ENCODE measurements at places on chromosomes 13 and 19.

GRCh38 chr13:23159760-23160637 lies 20.8 kb upstream of the SGCG start:
- no peak for DNase-seq

DNA sequence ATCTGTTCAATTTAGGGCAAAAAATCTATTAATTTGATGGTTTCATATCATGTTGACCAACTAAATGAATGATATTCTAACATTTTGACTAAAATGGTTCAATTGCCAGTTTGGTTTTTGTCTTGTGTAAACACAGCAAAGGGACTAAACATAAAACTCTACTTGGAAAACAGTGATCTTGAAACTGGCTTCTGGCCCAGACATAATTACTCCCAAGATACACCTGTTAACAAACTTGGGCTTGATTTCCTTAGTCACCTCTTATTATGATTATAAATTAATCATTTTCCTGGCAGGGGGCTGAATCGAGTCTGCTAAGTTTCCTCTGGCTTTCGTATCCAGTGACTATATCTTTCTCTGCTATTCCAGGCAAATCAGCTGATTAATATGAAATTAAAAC lies 78.0 kb upstream of the OXGR1 start:
- no peak for DNase-seq

DNA sequence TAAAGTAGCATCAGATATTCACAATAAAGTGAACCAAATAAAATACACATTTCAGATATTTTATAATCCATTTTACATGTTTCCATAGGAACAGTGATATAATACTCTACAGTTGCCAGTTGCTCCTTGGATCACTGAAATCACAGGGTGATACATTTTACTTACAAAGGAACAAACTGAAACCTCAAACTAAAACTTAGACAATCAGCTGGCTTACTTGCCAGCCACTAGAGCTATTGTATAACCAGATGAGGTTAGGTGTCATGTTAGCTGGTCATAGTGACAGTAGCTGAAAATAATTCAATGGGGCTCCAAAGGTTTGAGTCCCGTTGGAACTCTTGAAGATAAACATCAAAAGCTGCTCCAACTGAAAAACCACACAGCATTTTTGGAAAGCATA lies 274.6 kb downstream of the ITGBL1 start:
- DNase-seq: no peak

GRCh38 chr19:30105727-30106126 lies 163.7 kb downstream of the URI1 start:
- DNase-seq: no peak

GRCh38 chr13:59664586-59664985 lies 499.1 kb downstream of the DIAPH3 start:
- DNase-seq: no peak

- DNase-seq: no peak
These were observed 4.3 kb downstream of the ZSCAN1 start for GRCh38 chr19:58037927-58038687.

- no peak for DNase-seq
These were observed 420.7 kb downstream of the PCDH9 start for GRCh38 chr13:66809485-66809884.

GRCh38 chr19:46976845-46977320 lies 42.8 kb upstream of the NPAS1 start:
- no peak for DNase-seq

- DNase-seq: no peak
These were observed 94.2 kb downstream of the USP12 start for GRCh38 chr13:27077451-27077850.

GRCh38 chr19:41615207-41615606 lies 11.7 kb downstream of the CEACAM4 start:
- peak; percentile 44 for DNase-seq

GRCh38 chr13:104837756-104838155 lies 1697.7 kb downstream of the EFNB2 start:
- DNase-seq: no peak

- no peak for DNase-seq
These were observed 696.7 kb upstream of the SLITRK5 start for GRCh38 chr13:86974251-86974994.

GRCh38 chr13:23918208-23918607 lies 20.9 kb upstream of the C1QTNF9B start:
- DNase-seq: no peak

DNA sequence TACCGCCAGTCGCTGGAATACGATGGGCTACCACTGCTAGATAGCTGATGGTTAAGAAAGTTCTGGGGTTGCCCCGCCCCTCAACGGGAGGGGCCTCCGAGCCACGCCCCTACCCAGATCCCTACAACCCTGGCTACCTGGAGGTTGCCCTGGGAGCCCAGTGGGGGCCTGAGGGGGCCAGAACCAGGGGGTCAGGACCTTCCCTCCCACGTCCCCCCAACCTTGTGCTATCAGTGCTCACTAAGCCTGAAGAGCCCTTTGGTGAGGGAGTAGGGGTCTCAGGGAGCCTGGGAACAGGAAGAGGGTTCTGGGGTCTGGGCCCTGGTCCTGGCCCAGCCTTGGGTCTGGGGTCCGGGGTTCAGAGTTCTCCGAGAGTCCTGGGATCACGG lies 8.9 kb downstream of the OCEL1 start:
- DNase-seq: no peak

DNA sequence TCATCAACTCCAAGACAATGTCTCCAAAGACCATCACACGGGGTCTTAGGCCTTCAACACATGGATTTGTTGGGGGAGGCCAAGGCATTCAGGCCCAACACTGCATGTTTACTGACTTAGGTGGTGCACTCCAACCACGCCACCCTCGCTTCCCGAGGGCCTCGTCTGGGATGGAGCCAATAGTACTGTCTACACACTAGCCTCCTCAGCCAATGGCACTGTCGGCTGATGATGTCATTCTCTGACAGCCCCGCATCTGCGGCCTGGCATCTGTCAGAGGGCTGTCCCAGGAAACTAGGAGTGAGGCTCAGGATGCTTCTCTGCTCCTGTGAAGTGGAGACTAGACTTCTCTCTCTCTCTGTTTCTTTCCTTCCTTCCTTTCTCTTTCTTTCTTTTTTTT lies 96.6 kb downstream of the TEX26 start:
- DNase-seq: no peak

- DNase-seq: no peak
These were observed 8.4 kb upstream of the UFM1 start for GRCh38 chr13:38341149-38341692.

- DNase-seq: no peak
These were observed 21.3 kb upstream of the EPHX3 start for GRCh38 chr19:15253513-15253912.

- no peak for DNase-seq
These were observed 9.9 kb downstream of the ARL11 start for GRCh38 chr13:49638030-49638743.

GRCh38 chr13:29710511-29710910 lies 115.0 kb upstream of the SLC7A1 start:
- no peak for DNase-seq

DNA sequence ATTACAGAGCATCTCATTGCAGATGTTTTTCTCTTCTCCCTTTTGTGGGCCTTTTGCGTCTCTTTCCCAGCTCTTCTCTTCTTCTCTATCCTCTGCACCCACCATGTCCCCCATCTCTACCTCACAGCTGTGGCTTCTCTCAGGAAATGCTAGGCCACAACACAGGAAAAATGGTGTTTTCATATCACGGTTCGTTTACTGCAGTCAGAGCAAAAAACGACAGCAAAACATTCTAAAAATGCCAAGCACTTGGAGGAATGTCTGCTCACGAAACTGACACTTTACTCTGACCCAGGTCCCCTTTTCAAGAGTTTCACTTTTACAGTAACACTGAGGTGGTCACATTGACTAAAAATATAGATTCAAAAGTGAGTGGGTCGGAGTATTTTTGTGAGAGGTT lies 152.2 kb downstream of the DCT start:
- DNase-seq: no peak

- no peak for DNase-seq
These were observed 335.7 kb downstream of the DCT start for GRCh38 chr13:94143624-94144350.

DNA sequence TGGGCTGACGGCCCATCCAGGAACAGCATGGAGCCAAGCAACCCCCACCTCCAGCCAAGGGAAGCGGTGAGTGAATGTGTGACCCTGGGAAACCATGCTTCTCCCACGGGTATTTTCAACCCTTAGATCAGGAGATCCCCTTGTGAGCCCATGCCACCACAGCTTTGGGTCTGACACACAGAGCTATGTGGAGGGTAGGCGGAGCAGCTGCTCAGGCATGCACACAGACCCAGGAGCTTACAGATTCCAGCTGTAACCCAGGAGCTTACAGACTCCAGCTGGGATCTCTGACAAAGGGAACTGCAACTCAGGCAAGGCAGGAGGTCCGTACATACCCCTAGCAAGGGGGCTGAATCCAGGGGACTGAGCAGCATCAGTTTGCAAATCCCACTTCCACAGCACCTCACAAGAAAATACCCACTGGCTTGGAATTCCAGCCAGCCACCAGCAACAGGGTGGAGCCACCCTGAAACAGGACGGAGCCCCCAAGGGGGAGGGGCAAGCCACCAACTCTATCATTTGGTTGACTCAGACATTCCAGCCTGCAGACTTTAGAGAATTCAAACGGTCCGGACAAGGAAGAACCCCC lies 40.8 kb upstream of the RFXAP start:
- DNase-seq: no peak

DNA sequence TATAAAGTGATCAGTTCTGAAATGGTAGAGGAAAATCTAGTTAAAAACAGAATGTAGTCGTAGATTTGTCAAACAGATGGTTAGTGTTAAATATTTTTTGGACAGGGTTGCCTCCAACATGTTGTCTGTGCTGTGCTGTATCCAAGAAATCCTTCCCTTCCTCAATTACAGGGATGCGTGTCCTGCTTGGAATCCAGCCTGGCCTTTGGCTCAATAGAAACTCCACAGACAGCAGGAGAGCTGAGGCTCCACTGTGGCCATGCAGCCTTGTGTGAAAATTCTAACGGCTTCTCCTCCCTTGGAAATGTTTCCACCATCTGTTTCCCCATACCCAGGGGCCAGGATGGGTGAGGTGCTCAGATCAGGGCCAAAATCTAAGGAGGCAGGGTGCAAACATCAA lies 67.7 kb upstream of the USP29 start:
- DNase-seq: no peak

GRCh38 chr13:110676595-110677587 lies 29.0 kb downstream of the CARS2 start:
- no peak for DNase-seq

DNA sequence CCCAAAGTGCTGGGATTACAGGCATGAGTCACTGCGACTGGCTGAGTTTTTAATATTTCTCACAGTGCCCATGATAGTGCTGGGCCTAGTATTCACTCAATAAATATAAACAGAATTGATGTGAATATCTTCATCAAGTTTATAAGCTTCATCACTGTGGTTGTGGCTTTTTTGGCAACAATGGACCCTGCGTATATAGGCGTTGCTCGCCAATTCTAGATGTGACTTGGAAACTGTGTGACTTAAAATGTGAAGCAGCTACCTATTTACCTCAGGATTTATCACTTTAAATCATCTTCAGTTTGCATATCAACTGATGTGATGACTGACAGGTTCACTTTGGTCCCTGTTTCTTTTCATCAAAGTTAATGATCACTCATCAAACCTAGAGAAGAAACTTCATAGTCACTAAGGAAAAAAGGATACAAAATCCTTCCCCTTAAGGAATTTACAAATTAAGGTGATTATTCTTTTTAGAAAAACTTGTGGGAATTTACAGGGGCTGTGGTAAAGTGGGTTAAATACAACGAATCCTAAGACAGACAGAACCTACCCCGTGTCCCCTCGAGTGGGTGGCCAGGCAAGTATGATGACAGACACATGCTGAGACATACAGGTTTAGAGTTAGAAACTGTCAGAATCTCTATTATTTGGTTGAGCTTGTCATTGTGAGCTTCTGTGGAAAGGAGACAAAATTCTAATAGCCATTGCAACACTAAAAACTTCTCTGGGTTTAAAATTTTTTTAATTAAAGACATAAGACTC lies 101.3 kb downstream of the AKAP11 start:
- DNase-seq: no peak

DNA sequence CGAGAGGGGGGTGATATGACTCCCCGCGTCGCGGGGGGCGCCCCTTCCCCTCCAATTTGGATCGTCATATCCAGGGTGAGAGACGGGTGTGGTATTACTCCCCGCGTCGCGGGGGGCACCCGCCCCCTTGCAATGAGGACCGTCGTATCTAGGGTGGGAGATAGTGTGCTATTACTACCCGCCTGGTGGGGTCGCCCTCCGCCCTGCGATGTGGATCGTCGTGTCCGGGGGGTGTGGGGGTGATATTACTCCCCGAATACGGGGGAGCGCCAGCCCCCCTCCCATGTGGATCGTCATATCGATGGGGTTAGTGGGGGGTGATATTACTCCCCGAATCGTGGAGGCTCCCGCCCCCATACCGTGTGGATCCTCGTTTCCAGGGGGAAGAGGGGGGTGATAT lies 29.2 kb upstream of the RGCC start:
- peak; percentile 79 for DNase-seq
